Fibroblast of gingiva (primary cell): ENCODE measurements at places on chromosomes 11 and 22.

GRCh38 chr11:44244639-44245310, 65.2 kb downstream of the ALX4 start:
- no peak for DNase-seq

DNA sequence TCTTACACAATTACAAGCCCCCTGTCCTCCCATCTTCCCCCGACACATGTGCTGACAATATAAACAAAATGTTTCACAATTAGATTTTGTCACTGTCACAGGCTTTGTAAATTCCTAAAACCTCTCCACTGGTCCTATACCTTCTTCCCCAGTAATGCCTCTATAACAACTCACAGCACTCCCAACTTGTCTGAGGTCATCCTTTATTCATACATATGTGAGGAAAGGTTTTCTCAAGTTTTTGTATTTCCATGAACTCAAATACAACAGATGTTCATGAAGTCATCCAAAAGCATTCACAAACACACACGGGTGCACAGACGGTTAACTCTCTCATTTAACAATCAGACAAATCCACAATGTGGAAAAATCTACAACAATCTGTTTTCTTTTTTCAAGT, 1.9 kb downstream of the OR52H1 start:
- no peak for DNase-seq

GRCh38 chr11:87473174-87473573, 435.4 kb downstream of the TMEM135 start:
- DNase-seq, result peak; percentile 7

- DNase-seq, result no peak
Observed at GRCh38 chr11:129315781-129316579, 59.7 kb upstream of the BARX2 start.

DNA sequence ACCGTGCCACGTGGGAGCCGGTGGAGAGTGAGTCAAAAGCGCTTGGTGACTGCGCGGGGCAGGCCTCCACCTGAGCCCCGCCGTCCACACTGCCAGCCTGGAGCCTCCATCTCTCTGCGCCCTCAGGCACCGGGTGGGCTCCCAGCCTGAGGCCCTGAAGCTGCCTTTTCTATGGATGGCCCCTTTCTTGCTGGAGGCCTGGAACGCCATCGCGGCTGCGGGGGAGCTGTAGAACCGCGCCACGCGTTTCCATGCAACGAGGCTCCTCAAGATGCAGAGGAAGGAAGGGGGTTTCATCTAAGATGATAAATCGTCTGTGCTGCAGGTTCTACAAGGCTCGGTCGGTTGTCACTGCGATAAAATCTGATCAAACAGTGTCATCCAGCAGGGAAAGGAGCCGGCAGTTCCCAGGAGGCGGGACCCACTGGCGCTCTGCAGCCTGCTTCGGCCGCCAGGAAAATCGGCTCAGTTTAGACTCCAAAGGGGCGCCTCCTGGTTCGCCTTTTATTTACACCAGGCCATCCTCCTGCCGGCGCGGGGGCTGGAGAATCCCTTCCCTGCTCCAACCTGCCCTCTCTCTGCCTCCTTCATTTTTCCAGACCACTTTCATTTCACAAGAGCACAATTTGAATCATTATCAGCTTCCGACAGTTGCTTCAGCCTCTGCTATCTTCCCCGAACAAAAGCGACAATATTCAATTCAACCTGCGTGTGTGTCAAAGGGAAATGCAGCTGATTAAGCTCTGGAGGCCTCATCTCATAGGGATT, 624.4 kb downstream of the BRD1 start:
- DNase-seq, result no peak

- DNase-seq, result no peak
Observed at GRCh38 chr11:10429526-10429925, 25.5 kb upstream of the AMPD3 start.

GRCh38 chr11:726278-727220, 20.5 kb downstream of the EPS8L2 start:
- no peak for DNase-seq

- DNase-seq, result no peak
Observed at GRCh38 chr22:24481641-24482040, 13.5 kb upstream of the UPB1 start.

GRCh38 chr22:26979294-26979693, 321.9 kb downstream of the MIAT start:
- no peak for DNase-seq

DNA sequence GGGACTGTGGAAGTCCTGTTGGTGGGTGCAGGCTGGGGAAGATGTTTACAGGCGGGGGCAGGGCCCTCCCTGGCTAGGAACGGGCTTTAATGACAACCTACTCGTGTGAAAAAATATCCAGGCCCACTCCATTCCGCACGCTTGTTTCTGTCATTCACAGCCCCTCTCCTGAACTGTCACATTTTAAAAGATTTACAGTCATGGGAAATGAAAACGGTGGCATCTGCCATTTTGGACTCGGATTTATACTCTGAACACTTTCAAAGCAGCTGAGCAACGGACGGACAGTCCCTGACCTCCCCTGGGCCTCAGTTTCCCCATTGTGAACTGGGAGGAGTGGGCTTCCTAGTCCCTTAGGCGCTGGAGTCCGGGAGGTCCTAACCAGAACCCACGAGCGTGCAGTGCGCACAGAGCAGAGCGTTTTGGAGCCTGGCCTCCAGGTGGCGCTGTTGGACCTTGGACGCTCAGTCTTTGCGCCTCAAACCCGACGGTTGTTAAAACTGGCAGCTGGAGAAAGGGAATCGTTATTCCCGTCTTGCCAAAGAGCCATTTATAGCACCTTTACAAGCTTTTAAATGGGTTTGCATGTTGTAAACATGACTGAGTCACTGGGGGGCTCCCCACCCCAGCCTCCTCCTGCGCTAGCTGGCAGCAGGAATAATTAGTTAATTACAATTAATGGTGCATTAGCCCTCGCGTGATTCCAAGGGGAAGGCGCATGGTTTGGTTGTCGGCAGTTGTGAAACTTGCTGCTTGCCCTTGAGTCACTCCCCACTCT, 75.3 kb downstream of the FBLN1 start:
- DNase-seq, result peak; percentile 67

- DNase-seq, result no peak
Observed at GRCh38 chr11:123977731-123978347, at the start of gene OR10S1. OR10S1 (minus strand) TSS chr11:123977781; CDS start chr11:123977664, 117 bp downstream.

GRCh38 chr11:93545566-93545965, 2.4 kb upstream of the SMCO4 start:
- DNase-seq, result no peak

GRCh38 chr11:7691759-7692350, 14.4 kb downstream of the OVCH2 start:
- DNase-seq, result no peak

GRCh38 chr22:24584871-24585411, 7.9 kb downstream of the LRRC75B start:
- DNase-seq, result no peak

- DNase-seq, result no peak
Observed at GRCh38 chr11:118224511-118225188, at the start of gene JAML. JAML (minus strand) TSS chr11:118225011; CDS start chr11:118214866, 10,145 bp downstream.

DNA sequence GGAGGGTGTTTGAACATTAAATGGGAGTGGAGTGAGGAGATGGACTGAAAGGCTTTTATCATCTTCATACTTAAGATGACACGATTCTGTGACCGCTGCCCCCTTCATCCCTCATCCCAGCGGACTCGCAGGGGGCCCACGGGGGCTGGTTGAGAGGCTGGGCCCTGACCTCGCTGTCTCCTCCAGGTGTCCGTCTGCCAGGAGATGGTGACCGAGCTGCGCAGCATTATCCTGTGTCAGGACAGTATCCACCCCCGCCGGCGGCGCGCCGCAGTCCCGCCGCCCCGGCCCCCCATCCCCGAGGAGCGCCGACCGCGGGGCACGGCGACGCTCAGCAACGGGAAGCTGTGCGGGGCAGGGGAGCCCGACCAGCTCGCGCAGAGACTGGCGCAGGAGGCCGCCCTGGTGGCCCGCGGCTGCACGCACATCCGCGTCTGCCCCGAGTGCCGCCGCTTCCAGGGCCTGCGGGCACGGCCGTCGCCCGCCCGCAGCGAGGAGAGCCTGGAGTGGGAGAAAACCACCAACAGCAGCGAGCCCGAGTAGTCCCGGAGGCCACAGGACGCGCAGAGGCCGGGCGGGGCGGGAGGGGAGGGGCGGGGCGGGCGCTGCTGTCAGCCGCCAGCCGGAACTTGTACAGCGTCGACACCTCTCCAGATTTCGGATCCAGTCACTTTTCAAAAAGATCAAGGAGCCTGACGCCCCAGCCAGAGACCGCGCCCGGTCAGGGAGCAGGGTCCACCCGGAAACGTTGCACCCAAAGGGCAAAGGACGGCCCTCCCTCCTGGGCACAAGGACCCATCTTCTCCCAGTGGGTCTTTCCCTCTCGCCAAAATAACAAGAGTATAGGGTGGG, 38.0 kb upstream of the TBCEL start:
- DNase-seq, result peak; percentile 52

DNA sequence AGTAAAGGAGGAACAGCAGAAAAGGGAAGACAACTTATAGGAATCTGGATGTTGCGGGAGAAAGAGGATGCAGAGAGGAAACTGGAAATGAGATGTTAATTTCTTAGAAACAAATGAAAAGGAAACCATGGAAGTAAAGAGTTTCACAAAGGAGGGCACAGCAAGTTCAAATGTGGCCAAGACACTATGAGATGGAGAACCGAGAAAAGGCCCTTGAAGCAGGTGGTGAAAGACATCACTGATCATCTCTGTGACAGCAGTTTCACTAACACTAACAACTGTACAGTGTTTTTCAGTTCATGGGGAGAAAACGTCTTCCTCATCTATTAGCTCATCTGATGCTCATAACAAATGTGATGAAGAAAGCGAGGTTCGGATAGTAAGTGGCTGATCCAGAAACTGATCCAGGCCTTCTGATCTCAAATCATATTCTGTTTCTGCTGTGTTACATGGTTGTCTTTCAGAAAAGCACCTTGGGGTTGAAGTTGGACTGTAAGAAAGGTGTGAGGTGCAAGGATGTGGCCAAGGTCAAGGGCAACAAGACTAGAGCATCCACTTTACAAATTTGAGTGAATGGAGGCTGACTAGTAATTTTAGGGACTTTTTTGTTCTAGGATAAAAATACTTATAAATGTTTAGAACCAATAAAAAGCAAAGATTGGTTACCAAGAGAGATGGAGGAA, 492.1 kb upstream of the CADM1 start:
- DNase-seq, result no peak

- no peak for DNase-seq
Observed at GRCh38 chr11:25159341-25159740, 662.5 kb downstream of the LUZP2 start.
